Esophagus squamous epithelium (tissue), 5 donors: ENCODE measurements at places on chromosomes 2 and 18.

DNA sequence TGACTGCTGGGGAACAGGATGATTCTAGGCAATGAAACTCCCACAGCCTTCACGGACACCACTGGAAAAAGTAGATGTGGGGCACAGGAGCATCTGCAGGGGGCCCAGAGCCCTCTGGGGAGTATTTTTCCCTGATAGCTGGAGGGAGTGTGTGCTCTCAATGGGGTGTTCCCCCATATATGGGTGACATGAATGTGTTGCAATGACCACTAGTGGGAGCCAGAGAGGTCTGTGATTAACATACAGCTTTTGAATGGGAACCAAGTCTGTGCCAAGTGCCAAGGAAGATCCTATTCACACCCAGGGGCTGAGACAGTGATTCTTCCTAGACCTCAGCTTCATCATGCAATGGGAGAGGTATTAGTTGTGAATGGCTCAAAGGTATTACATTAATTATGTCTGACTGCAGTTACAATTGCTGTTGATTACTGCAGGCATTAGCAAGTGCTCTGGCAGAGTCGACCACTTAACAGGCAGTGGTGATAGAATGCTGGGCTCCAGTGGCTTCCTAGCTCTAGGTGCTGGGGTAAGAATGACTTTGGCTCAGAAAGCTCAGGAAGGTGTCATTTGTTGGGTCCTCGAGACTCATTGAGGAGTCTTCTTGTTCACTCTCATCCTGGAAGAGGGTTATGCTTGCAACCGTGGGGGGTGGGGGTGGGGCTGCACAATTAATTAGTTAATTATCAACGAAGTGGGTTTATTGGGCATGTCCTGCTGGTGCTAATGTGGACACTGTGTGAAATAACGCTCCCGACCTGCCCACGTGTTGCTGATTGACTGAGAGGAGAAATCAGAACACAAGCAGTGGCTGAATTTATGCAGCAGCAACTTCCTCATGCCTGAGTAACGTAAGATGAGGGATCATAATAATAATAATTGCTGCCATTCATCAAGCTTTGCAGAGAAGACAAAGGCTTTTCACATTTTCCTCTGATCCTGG, 194.1 kb downstream of the CLIP4 start:
- H3K27me3 ChIP-seq: no peaks in the 10 kb centered on the region
- peaks cover 3% of the 10 kb centered on the region for H3K4me1 ChIP-seq

DNA sequence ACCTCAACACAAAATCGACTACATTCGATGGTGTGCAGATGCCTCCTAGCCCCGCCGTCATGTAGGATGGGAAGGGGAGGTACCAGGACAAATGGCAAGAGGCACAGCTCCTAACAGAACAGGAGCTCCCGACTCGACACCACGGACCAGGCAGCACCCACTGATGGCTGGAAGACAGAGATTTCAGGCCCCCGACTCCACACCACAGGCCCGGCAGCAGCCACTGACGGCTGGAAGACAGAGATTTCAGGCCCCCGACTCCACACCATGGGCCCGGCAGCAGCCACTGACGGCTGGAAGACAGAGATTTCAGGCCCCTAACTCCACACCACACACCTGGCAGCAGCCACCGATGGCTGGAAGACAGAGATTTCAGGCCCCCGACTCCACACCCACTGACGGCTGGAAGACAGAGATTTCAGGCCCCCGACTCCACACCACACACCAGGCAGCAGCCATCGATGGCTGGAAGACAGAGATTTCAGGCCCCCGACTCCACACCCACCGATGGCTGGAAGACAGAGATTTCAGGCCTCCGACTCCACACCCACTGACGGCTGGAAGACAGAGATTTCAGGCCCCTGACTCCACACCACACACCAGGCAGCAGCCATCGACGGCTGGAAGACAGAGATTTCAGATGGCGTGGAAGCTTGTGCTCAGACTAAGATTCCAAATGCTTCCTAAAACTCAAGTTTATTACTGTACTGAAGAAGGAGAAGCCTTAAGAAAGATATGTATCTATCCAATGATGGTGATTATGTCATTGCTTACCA, 135.5 kb downstream of the EIPR1 start:
- H3K4me3 ChIP-seq: no peak overlapping the region
- H3K27ac ChIP-seq: no peak overlapping the region
- no peak for DNase-seq

- DNase-seq: no peak
- no peaks in the 10 kb centered on the region for H3K4me1 ChIP-seq
- no peaks in the 10 kb centered on the region for H3K27me3 ChIP-seq
These were observed 272.5 kb upstream of the KCNJ3 start for GRCh38 chr2:154425994-154426393.

GRCh38 chr2:29918941-29919340, 2.4 kb downstream of the ALK start:
- no peaks in the 10 kb centered on the region for H3K36me3 ChIP-seq
- H3K4me3 ChIP-seq: no peak overlapping the region
- H3K4me1 ChIP-seq: peaks cover 23% of the 10 kb centered on the region
- peaks cover 7% of the 10 kb centered on the region for H3K27me3 ChIP-seq

DNA sequence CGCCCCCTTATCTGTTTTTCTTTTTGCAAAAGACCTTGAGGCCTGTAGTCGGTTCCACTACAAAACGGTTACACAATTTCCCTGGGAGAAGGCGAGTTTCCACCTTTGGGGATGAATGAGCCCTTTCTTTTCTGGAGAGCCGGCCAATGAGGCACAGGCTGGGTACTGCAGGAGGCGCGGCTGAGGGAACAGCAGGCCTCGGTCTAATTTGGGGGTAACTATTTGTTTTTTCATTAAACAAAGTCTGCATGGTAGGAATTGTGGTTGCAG, 129.2 kb downstream of the MYCN start:
- no peak for DNase-seq
- no peaks in the 10 kb centered on the region for H3K27me3 ChIP-seq
- no peak overlapping the region for H3K4me3 ChIP-seq
- no peaks in the 10 kb centered on the region for H3K4me1 ChIP-seq
- no peak overlapping the region for H3K27ac ChIP-seq

GRCh38 chr2:238459081-238459629, 32.4 kb downstream of the ASB1 start:
- H3K27ac ChIP-seq: peak overlapping the region; percentile 31
- no peaks in the 10 kb centered on the region for H3K36me3 ChIP-seq
- no peak for DNase-seq
- H3K4me3 ChIP-seq: no peak overlapping the region
- H3K27me3 ChIP-seq: no peaks in the 10 kb centered on the region

DNA sequence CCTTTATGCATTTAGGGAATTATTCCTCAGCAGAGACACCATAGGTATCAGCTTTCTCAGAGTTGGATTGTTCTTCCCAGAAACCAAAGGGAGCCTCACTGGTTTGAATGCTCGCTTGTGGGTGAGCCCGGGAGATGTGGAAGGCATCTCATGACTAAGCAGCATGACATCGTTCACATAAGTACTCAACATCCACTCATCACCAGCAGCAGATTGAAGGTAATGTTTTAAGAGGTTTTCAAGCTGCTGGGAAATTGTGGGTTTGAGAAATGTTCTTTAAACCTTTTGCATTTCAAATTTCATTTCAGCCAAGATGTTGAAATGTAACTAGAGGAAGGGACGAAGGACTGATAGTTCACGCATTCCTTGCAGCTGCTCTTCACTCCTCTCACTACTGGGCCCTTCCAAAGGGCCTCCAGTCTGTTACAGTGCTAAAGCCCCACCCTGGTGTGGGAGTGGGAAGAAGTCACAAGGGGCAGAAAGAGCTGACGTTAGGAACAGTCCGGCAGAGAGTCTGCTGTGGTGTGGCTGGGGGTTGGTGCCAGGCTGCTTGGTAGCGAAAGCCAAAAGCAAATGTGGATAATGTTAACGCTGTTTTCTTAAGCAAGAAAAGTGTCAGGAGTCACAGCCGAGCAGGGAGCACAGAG, 324.5 kb upstream of the EPHA4 start:
- no peaks in the 10 kb centered on the region for H3K4me1 ChIP-seq
- H3K27ac ChIP-seq: no peak overlapping the region
- DNase-seq: no peak
- no peaks in the 10 kb centered on the region for H3K36me3 ChIP-seq
- H3K4me3 ChIP-seq: no peak overlapping the region
- H3K27me3 ChIP-seq: no peaks in the 10 kb centered on the region

DNA sequence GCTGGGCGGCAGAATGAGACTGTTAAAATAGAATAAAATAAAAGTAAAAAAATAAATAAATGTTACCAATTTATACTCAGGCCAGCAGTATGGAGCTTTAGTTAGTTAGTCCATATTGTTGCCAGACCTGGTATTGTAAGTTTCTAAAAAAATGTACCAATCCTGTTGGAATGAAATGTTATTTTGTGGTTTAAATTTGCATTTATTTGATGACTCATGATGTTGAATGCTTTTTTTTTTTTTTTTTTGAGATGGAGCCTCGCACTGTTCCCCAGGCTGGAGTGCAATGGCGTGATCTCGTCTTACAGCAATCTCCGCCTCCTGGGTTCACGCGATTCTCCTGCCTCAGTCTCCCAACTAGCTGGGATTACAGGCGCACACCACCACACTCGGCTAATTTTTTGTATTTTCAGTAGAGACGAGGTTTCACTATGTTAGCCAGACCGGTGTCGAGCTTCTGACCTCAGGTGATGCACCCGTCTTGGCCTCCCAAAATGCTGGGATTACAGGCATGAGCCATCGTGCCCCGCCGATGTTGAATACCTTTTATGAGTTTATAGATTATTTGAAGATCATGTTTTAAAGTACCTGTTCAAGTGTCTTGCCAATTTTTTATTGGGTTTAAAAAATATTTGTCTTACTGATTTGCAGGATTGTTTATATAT, 5.7 kb upstream of the PTPRN start:
- H3K36me3 ChIP-seq: no peaks in the 10 kb centered on the region
- H3K4me1 ChIP-seq: no peaks in the 10 kb centered on the region
- H3K27me3 ChIP-seq: no peaks in the 10 kb centered on the region
- DNase-seq: no peak

DNA sequence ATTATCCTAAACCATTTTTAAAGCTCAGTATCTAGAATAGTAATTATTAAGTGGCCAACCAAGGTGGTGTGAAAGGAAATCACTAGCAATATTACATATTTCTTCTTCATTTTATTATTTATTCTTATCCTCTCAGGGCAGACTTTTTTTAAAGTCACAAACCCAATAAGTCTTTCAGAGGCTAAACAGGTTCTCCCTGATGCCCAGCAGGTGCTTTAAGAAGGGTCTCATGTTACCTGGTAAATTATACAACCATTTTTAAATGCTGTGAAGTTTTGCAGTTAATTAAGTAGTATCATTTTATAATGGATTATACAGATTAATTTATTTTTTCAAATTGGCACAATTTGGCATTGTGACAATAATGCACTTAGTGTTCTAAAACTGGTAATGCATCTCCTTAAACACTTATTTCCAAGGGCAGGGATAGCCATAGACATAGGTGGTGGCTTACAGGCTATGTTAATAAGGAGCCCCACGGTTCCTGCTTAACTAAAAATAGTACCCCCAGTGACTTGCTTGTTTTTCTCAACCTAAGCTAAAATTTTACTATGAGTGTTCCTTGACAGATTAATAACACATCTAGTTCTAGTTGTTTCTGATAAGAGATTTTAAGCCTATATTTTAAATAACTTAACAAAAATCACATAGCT, 67.0 kb downstream of the PMS1 start:
- H3K36me3 ChIP-seq: peaks cover 50% of the 10 kb centered on the region
- no peaks in the 10 kb centered on the region for H3K4me1 ChIP-seq
- H3K4me3 ChIP-seq: no peak overlapping the region
- DNase-seq: no peak
- no peak overlapping the region for H3K27ac ChIP-seq

DNA sequence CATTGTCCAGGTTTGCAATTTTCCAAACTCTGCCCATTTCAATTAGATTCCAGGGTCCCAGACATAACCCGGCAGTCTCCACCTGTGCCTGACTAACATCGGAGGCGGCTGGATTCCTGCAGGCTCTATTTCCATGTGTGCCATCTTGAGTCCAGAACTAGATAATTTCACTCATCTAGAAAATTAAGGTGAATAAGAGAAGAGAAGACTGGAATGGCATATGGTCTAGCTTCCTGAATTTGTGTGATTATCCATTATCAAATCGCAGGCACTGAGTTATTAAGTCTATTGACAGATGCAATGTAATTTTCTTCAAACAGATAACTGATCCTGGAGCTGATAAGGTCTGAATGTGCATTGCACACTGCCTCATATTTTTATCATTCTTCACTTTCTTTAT, 305.2 kb downstream of the ETAA1 start:
- H3K27ac ChIP-seq: no peak overlapping the region
- no peak for DNase-seq
- H3K4me1 ChIP-seq: no peaks in the 10 kb centered on the region
- H3K4me3 ChIP-seq: no peak overlapping the region
- H3K36me3 ChIP-seq: no peaks in the 10 kb centered on the region

DNA sequence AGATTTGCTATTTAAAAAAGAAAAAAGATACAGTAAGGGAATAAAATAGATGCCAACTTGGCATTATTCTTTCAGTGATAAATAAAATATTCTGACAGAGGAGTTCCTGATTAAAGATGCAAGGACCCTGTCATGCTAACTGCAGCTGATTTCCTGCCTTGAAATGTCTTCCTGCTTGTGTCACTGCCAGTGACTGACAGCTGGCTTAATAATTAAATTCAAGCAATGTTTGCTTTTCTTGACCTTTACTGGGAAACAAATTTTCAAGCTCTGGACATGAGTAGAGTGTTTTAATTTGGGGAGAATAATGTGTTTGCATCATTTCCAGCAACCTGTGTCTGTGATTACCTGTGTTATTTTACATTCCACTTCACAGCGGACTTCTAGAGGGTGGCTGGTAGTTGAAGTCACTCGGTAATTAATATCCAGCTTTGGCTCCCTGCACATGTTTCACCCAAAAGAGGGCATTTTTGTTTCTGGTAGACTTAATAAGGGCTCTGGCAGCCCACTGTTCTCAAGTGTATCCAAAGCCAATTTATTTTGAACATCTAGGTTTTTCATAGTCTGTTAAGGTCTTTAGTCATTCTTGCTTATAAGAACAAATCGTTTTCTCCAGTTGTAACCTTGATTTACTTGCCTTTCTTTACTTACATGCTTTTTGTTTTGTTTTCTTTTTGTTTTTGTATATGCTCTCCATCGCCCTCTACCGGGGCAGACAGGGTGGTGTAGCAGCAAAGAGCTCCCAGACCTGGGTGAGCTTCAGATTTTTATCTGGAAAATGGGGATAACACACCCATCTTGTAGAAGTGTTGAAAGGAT, 48.5 kb upstream of the PROKR1 start:
- no peak for DNase-seq
- no peaks in the 10 kb centered on the region for H3K36me3 ChIP-seq
- peak overlapping the region; percentile 12 for H3K4me3 ChIP-seq
- H3K27me3 ChIP-seq: no peaks in the 10 kb centered on the region
- no peaks in the 10 kb centered on the region for H3K4me1 ChIP-seq
